Central memory CD8-positive, alpha-beta T cell (primary cell): ENCODE measurements at places on chromosomes 16 and 17.

- DNase-seq = no peak
Observed at GRCh38 chr17:5219536-5219935, 15.1 kb downstream of the SCIMP start.

DNA sequence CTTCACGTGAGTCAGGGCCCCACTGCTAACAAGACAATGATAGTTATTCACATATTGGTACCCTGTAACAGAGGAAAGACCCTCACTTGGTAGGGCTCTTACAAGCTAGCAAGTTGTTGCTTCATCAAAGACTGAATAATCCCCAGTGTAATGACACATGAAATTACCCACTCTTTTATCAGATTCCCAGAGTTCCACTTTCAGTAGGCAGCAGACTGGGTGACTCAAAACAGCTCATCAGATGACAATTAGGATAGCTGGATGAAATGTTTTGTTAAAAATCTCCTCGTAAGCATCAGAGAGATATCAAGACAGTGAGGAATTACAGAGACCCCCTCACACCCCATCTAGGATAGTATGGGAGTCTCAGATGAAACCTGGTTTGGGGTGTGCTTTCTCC, 6.8 kb upstream of the OR1E2 start:
- DNase-seq = no peak

- DNase-seq = no peak
Observed at GRCh38 chr17:15048933-15049794, 216.0 kb downstream of the PMP22 start.

DNA sequence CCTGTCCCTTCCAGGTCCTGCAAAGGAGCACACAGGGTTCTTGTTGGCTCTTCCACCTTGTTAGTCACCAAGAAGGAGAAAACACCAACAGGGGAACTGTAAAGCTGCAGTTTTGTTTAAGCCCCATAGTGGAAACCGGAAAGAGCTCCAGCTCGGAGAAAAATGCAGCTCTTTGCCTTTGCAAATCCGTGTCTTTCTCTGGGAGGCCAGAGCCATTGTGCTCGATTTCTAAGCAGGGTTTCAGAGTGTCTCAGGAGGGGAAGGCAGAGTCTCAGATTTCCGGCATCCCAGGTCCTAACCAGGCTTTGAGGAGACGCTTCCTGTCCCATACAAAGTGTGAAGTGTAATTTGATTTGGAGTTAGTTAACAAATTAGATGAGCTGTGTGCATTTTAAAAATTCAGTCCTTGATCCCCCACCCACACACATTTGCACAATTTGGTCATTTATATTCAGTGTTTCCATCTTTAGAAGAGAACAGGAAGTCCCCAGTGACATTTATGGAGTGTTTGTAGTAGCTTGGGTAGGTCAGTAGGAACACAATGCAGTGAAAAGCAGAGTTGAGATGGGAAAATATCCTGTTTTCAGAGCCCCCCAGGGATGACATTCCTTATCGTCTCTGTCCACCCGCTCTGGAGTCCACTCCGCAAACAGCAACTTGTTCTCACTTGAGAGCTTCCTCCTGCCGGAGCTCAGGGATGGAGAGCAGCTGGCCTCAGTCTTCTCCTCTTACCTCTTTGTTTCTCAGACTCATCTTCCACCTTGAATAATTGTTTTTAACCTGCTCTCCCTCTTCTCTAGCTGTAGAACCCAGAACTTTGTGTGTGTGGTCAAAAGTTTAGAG, 331.9 kb downstream of the SEC14L1 start:
- no peak for DNase-seq

- DNase-seq = no peak
Observed at GRCh38 chr17:15086776-15087295, 178.3 kb downstream of the PMP22 start.

- no peak for DNase-seq
Observed at GRCh38 chr17:4569591-4569990, 9.2 kb upstream of the GGT6 start.

- peak; percentile 30 for DNase-seq
Observed at GRCh38 chr17:50056217-50056960, 479 bp downstream of the ITGA3 start.

DNA sequence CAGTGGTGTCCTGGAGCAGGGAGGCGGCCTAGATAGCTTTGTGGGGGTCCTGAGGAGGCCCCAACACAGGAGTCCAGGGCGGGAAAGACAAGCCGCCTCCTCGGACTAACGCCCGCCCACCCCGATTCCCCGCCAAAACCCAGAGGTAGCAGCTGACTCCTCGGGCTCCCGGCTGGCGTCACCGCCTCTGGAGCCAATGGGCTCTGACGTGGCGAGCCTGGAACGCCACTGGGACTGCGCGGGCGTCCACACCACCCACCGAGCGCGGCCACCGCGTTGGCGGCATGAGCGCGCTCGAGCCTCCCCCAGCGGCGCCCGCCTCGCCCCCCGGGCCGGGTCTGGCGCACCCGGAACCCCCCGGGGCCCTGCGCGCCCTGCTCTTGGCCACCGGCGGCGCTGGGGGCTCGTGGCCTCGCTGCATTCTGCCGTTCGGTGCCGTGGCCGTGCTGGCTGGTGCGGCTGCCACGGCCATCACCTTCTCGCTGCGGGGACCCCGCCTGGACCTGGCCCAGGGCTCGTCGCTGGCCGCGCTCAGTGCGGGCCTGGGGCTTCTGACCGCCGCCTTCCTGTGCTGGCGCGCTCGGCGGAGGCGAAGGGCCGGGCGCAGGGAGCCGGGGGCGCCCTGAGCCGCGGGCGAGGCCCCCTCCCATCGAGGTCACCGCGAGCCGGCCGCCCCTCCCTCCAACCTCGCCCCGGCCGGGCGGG, 3.4 kb upstream of the NTN3 start:
- DNase-seq = no peak

- DNase-seq = no peak
Observed at GRCh38 chr17:31052187-31052889, 42.4 kb upstream of the NF1 start.

DNA sequence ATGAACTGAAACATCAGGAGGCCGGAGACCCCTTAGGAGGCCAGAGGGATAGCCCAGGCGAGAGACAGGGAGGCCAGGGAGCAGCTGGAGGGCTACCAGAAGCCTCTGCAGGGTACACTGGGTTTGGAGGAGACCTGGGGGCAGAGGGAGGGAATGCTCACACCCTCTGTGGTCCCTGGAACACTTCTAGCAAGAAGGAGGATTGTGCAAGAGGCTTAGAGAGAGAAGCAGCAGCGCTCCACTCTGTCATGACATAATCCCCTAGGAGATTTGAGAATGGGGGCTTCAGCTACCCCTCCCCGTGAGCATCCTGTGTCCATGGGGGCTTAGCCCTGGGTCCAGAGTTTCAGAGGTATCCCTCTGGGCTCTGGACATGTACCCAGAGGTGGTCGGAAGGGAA, 15.8 kb downstream of the GPR142 start:
- no peak for DNase-seq

GRCh38 chr16:10206215-10206614, 24.0 kb upstream of the GRIN2A start:
- no peak for DNase-seq

- no peak for DNase-seq
Observed at GRCh38 chr17:56478836-56479447, 114.6 kb upstream of the NOG start.

DNA sequence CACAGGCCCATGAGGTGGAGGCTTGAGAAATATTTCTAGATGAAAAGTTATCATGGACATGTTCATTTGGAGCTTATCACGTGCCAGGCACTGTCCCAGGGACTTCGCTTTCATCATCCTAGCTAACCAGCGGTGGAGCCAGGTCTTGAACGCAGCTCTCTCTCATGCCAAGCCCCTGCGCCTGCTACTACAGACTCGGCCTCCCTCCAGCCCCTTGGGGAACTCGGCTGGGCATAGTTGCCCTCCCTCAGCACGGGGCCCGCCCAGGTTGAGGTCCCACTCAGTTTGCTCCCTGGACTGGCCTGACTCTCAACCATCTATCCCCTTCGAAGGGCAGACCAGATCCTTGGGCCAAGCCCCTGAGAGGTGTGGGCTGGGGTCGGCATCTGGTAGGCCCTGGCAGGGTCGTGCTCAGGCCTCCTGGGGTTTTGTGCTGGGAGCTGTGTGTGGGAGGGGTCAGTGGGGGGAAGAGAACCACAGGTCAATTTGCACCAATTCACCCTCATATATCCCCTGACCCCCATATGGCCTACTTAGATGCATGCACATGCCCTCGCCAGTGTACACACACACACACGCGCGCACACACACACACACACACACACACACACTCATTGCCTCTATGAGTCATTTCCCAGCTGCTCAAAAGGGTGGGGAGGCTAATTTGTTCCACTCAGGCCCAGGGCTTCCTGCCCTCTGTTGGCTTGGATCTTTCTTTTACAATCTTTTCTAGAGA, 12.1 kb upstream of the SCN4A start:
- no peak for DNase-seq
